ENCODE measurements at places on chromosomes 1 and 21.
A peak's percentile ranks its signal among the peaks of the same experiment; 100 is the strongest.

- DNase-seq = no peak
Observed at GRCh38 chr21:45568383-45568782, 26.1 kb upstream of the SLC19A1 start.

GRCh38 chr1:52403566-52404115 lies 582 bp downstream of the ORC1 start:
- peak; percentile 86 for DNase-seq

DNA sequence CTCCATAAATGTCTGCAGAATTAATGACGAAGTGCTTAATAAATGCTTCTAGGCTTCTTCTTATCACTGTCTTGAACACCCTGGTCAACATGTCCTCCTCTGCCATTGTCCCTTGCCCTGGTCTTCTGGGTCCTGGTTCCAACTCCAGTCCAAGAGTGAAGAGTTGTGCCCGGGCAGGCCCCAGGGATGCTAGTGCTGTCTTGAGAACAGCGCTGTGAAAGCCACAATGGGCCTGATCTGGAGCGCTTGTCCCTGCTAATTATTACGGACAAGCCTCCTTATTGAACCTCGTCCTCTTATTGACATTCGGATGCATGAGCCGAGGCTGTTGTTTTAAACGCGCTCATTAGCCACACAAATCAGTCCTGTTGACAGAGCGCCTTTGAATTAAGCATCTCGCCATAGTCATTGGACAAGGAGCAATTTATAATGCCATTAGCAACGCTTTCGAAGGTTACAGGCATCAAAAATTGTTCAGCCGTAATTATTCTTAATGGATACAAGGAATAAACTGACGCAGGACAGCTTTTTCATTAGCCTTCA lies 211.6 kb upstream of the POU3F1 start:
- no peak for DNase-seq

GRCh38 chr1:81329041-81329440 lies 471.7 kb upstream of the ADGRL2 start:
- no peak for DNase-seq

- no peak for DNase-seq
Observed at GRCh38 chr1:175891783-175892309, 148.5 kb upstream of the TNR start.

DNA sequence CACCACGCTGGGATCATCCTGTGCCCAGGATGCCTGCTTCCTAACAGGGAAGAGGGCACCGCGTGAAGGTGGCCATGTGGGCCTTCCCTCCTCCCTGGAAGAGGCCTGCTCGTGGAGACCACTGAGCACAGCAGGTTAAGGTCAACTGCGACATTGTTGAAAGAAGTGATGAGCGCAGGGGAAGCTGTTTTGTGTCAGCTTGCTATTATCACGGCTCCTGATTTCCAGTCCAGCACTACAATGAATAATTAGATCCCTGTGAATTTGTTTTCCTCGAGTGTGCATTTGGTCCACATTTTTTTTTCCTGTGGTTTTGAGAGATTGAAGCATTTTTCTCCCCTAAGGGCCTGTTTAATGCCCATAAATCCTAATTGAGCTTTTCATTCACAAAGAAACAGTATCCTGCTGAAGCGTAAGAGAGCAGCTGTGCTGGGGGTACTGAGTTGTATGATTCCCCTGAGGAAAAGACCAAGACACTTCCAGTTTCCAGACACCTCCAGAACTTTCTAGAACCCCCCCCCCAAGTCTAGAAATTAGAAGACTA lies 204.9 kb downstream of the KCNJ6 start:
- no peak for DNase-seq

DNA sequence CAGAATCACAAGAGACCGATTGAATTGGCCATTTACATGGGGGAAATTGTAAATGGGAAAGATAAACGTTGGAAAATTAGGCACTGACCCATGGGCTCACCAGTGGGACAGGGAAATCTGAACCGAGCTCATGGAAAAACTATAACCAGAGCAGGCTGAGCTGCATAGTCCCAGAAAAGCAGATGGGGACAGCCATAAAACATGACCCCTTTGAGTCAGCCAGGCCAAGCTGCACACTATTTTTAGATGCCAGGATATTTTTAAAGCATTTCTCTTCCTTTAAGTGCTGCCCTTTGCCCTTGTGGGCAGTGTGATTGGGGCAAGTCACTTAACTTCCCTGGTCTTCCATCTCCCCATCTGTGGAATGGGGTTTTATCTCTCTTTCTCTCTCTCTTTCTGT lies 184.1 kb downstream of the FOXD2 start:
- DNase-seq = no peak

- DNase-seq = no peak
Observed at GRCh38 chr1:29368936-29369932, 132.9 kb downstream of the PTPRU start.

DNA sequence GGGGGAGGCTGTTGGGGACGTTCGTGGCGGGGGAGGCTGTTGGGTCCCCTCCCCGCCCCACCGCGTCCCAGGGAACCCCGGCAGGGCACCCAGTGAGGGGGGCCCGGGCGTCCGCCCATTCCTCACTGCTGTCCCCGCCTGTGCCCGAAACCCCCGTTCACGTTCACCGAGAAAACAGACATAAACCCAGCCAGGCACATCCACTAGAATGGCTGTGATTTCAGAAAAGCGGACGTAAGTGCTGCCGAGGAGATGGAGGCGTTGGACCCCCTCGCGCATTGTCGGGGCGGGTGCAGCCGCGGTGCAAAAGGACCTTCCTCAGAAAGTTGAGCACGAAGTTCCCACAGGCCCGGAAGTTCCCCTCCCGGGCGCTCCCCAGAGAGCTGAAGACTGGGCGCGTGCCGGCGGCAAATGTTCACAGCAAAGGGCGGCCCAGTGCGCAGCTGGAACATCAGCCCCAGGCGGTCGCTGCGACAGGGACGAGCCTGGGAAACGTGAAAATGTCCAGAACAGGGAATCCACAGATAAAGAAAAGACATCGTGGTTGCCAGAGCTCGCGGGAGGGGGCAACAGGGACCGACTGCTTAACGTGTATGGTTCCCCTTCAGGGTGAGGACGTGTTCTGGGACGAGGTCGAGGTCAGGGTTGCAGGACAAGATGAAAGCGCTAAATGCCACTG lies 18.5 kb upstream of the SAMD11 start:
- DNase-seq = no peak

DNA sequence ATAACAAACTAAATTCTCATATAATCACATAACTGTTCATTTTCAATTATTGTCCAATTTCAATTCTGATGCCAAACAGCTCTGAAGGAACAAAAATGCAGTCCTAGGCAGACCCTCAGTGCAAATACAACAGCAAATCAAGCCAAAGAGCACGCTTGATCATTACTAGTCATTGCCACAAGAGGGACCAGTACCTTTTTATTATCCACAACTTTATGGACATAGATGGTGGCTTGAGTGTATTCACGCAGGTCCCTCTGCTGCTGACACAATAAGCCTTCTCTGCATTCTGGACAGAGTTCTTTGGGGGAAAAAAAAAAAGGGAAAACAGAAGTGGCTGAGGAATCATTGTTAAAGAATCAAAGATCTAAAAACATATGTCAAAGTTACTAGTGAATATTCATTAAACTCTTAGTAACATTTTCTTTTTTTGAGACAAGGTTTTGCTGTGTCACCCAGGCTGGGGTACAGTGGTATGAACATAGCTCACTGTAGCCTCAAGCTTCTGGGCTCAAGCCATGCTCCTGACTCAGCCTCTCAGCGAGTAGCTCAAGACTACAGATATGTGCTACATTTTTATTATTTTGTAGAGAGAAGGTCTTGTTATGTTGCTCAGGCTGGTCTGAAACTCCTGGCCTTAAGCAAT lies 34.3 kb upstream of the RAP1GAP start:
- peak; percentile 59 for DNase-seq

GRCh38 chr1:109762039-109762585 lies 1.6 kb downstream of the EPS8L3 start:
- no peak for DNase-seq

- no peak for DNase-seq
Observed at GRCh38 chr1:59163268-59164092, 133.4 kb upstream of the FGGY start.

GRCh38 chr1:65791801-65792668 lies 660 bp upstream of the PDE4B start:
- no peak for DNase-seq

DNA sequence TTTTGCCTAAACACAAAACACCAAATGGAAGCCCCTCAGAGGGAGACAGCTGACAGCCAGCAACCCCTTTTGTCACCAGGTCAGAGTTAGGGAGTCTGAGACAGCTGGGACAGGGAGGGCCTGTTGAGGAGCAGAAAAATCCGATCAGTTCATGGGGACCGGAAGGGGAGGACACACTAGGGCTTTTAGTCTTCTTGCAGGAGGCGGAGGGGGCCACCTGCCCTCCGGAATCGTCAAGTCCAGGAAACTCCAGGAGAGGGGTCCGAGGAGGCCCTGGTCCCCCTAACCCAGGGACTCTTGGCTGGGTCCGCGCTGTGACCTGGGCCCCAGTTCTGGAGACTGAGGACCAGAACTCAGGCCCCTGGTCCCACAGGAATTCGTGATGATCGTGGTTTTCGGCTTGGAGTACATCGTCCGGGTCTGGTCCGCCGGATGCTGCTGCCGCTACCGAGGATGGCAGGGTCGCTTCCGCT lies 34.2 kb downstream of the KCNQ4 start:
- no peak for DNase-seq

DNA sequence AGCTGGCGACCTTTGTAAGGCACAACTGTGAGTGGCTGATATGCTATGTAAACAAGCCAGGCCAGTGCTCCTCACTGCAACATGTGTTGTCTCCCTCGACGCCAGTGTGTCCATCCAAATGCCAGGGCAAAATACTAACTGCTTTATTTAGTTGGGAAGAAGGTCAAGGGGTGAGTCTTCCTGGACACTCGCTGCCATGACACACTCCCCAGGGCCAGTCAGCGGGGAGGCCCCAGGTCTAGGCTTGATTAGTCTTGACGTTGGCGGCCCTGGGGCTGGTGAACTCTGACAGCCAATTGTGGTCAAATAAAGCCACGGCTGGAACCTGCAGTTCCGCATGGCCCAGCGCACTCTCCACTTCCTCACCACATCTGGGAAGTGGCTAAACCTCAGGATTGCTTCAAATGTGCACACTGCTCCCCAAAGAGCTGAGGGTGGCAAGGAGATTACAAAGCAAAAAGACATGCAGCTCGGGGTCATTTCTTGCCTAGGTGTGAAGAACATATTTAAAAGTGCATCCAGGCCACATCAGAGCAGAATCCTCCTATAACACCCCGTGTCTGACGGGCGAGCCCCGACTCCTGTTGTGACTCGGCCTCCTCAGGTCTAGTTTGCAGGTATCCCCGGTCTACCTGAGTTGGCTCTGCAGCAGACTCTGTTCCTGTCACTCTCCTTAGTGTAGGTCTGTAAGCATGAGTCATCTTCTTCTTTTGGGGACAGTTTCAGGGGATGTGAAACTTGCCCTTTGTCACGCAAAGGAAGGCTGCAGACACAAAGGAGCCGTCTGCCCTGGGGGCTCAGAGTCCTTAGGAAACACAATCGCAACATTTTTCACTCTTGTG lies 183.5 kb downstream of the RUNX1 start:
- DNase-seq = no peak

DNA sequence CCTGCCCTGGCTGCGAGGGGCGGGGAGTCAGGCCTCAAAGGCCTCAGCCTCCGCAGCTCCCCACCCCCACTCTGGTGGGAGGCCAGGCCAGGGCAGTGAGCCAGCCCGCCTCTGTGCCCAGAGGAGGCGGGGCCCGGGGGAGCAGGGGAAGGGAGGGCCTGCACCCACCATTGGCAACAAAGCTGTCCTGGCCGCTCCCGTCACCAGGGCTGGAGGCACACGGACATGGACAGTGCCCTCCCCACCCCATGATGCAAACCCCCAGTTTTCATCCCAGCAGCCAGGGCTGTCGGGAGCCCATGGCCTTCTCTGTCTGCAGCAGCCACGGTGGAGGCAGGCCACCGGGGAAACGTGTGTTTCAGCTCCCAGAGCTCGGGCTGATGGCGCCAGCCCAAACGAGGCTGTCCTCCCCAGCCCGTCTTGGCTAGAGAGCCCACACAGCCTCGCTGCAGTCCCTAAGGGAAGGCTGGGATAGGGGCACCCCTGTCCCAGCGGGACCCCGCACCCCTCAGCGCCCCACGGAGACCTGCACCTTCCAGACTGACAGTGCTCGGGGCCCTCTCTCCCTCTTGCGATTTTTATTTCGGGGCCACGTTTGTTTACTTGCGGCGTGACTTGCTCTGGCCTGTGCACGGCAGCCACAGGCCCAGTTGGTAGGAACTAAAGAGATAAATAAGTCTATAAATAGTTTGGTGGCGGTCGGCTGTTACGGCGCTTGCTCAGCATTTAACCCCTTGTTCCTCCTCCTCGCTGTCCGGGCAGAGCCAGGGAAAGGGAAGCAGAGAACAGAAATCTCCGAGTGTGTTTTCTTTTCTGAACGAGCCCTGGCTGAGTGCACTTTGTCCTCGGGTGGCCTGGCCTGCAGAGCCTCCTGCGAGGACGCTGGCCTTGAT lies 101.8 kb downstream of the PRDM16 start:
- DNase-seq = peak; percentile 38

- no peak for DNase-seq
Observed at GRCh38 chr1:170806961-170807360, 128.4 kb upstream of the MROH9 start.

DNA sequence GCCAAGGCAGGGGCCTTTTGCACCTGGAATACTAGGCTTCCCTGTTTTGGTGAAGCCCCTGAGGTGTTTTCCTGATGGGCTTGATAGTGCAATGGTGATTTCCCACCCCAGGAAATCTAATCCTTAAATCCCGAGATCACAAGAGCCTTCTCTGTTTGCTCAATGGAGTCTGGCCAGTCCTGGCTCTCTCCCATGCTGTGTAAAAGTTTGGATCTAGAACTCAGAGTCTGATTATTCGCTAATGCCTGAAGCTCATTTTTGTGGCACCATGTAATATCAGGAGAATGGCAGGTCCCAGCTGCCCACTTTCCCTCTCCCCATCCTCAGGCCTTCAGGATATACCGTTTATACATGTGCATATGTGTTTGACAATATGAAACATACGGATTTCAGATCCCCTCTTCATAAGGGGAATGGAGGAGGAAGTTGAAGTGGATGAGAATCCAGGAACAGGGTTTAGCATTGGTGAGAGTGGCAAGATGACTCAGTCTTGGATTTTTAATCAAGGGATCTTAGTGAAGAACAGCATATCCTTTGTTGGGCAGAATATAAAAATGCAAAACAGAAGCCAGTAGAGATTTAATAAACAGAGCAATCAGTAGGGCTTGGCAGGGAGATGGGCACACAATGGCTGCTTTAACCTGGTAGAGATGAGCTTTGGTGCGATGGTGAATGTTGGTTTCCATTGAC lies 62.1 kb downstream of the CLIC6 start:
- no peak for DNase-seq

Data from K562 (cell line).